ENCODE measurements at places on chromosomes 6 and 20.

GRCh38 chr20:944774-945410 lies 28.8 kb upstream of the ANGPT4 start:
- H3K4me3 ChIP-seq = no peak overlapping the region
- no peaks in the 10 kb centered on the region for H3K27me3 ChIP-seq
- H3K27ac ChIP-seq = peak overlapping the region; percentile 53
- H3K4me1 ChIP-seq = peaks cover 4% of the 10 kb centered on the region
- H3K36me3 ChIP-seq = no peaks in the 10 kb centered on the region
- peak; percentile 87 for DNase-seq

- H3K36me3 ChIP-seq = no peaks in the 10 kb centered on the region
- H3K27ac ChIP-seq = no peak overlapping the region
- no peak overlapping the region for H3K4me3 ChIP-seq
- DNase-seq = no peak
Measured at GRCh38 chr20:31473331-31474096, 1.4 kb downstream of the DEFB124 start.

DNA sequence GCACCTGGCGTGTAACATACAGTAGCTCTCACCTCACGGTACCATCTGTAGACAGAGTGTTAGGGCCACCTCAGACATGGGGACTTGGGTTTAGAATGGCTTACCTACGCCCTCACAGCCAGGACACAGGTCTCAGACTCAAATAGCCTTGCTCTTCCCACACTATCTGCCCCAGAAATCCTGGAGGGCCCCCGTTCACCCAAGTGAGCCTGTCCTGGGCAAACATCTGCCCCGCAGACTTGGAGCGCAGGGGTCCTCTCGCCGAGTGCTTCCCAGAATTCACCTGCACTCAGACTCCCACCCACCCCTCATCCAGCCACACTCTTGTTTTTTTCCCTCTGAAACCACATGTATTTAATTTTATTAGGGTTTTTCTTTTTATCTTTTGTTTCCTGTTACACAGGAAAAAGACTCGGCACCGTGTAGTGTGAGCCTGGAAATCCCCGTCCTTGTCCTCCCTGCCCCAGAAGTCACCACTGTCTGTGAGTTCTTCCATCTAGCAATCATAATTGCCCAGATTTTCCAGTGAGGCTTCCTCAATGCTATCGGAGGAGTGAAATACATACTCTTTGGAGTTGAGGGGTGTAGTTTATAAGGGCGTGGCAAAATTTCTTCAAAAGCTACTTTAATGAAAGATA lies 17.1 kb upstream of the MAP1LC3A start:
- no peak overlapping the region for H3K4me3 ChIP-seq

GRCh38 chr6:16882230-16882629 lies 121.0 kb upstream of the ATXN1 start:
- H3K36me3 ChIP-seq = no peaks in the 10 kb centered on the region
- H3K4me1 ChIP-seq = no peaks in the 10 kb centered on the region
- DNase-seq = no peak
- no peak overlapping the region for H3K4me3 ChIP-seq

GRCh38 chr6:95690328-95690727 lies 113.0 kb downstream of the MANEA start:
- no peak overlapping the region for H3K4me3 ChIP-seq
- H3K27ac ChIP-seq = no peak overlapping the region
- no peak for DNase-seq
- no peaks in the 10 kb centered on the region for H3K4me1 ChIP-seq

- H3K27me3 ChIP-seq = no peaks in the 10 kb centered on the region
- no peaks in the 10 kb centered on the region for H3K4me1 ChIP-seq
- no peaks in the 10 kb centered on the region for H3K36me3 ChIP-seq
- H3K4me3 ChIP-seq = no peak overlapping the region
- H3K27ac ChIP-seq = no peak overlapping the region
Measured at GRCh38 chr20:51871943-51872342, 69.6 kb upstream of the SALL4 start.

- no peaks in the 10 kb centered on the region for H3K36me3 ChIP-seq
- no peak for DNase-seq
- no peaks in the 10 kb centered on the region for H3K4me1 ChIP-seq
- H3K27ac ChIP-seq = no peak overlapping the region
Measured at GRCh38 chr20:17725094-17725835, 25.5 kb downstream of the BANF2 start.

GRCh38 chr20:45318386-45318939 lies 10.4 kb upstream of the MATN4 start:
- H3K27me3 ChIP-seq = no peaks in the 10 kb centered on the region
- no peaks in the 10 kb centered on the region for H3K36me3 ChIP-seq
- DNase-seq = no peak
- H3K27ac ChIP-seq = no peak overlapping the region
- H3K4me1 ChIP-seq = no peaks in the 10 kb centered on the region
- no peak overlapping the region for H3K4me3 ChIP-seq

- peaks cover 3% of the 10 kb centered on the region for H3K4me1 ChIP-seq
- H3K36me3 ChIP-seq = no peaks in the 10 kb centered on the region
- H3K27me3 ChIP-seq = no peaks in the 10 kb centered on the region
- no peak overlapping the region for H3K27ac ChIP-seq
- no peak overlapping the region for H3K4me3 ChIP-seq
- peak; percentile 14 for DNase-seq
Measured at GRCh38 chr6:15623276-15624116, 39.3 kb downstream of the DTNBP1 start.

- peak; percentile 24 for DNase-seq
- no peak overlapping the region for H3K4me3 ChIP-seq
- H3K27me3 ChIP-seq = no peaks in the 10 kb centered on the region
- no peak overlapping the region for H3K27ac ChIP-seq
- no peaks in the 10 kb centered on the region for H3K36me3 ChIP-seq
- H3K4me1 ChIP-seq = no peaks in the 10 kb centered on the region
Measured at GRCh38 chr6:108798670-108799353, 49.4 kb upstream of the ARMC2 start.

GRCh38 chr20:36919715-36920333 lies 31.7 kb downstream of the SAMHD1 start:
- no peaks in the 10 kb centered on the region for H3K27me3 ChIP-seq
- H3K4me3 ChIP-seq = no peak overlapping the region
- no peak overlapping the region for H3K27ac ChIP-seq
- no peaks in the 10 kb centered on the region for H3K36me3 ChIP-seq
- DNase-seq = peak; percentile 59
- no peaks in the 10 kb centered on the region for H3K4me1 ChIP-seq

GRCh38 chr6:39387785-39388184 lies 65.3 kb upstream of the KCNK16 start:
- no peak overlapping the region for H3K4me3 ChIP-seq
- H3K36me3 ChIP-seq = no peaks in the 10 kb centered on the region
- no peaks in the 10 kb centered on the region for H3K27me3 ChIP-seq
- DNase-seq = no peak
- no peak overlapping the region for H3K27ac ChIP-seq

GRCh38 chr20:3382836-3383235 lies 24.6 kb downstream of the DNAAF9 start:
- no peaks in the 10 kb centered on the region for H3K27me3 ChIP-seq
- no peak overlapping the region for H3K27ac ChIP-seq
- no peaks in the 10 kb centered on the region for H3K4me1 ChIP-seq
- H3K4me3 ChIP-seq = no peak overlapping the region

GRCh38 chr20:43003318-43003944 lies 186.3 kb downstream of the PTPRT start:
- no peak for DNase-seq
- H3K27ac ChIP-seq = no peak overlapping the region
- H3K4me1 ChIP-seq = no peaks in the 10 kb centered on the region
- no peak overlapping the region for H3K4me3 ChIP-seq

- no peak overlapping the region for H3K27ac ChIP-seq
- H3K36me3 ChIP-seq = peaks cover 5% of the 10 kb centered on the region
- DNase-seq = no peak
- no peak overlapping the region for H3K4me3 ChIP-seq
Measured at GRCh38 chr20:48672324-48672723, 155.5 kb downstream of the PREX1 start.

DNA sequence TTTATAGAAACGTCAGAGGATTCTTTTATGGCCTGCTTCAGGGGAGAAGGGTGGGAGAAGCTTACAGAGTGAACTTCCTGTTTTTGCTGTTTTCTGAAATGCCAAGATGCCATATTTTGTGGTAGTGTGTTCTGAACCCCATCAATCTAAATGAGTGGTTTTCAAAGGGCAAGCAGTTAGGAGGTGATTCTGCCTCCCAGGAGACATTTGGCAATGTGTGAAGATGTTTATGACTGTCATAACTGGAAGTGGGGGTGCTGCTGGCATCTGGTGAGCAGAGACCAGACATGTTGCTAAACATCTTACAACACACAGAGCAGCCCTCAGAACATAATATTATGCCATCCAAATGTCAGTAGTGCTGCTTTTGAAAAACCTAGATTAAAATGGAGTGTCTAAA lies 6.0 kb upstream of the PRL start:
- H3K4me3 ChIP-seq = no peak overlapping the region
- H3K36me3 ChIP-seq = no peaks in the 10 kb centered on the region
- H3K27ac ChIP-seq = no peak overlapping the region
- no peaks in the 10 kb centered on the region for H3K4me1 ChIP-seq
- H3K27me3 ChIP-seq = no peaks in the 10 kb centered on the region
- DNase-seq = no peak

DNA sequence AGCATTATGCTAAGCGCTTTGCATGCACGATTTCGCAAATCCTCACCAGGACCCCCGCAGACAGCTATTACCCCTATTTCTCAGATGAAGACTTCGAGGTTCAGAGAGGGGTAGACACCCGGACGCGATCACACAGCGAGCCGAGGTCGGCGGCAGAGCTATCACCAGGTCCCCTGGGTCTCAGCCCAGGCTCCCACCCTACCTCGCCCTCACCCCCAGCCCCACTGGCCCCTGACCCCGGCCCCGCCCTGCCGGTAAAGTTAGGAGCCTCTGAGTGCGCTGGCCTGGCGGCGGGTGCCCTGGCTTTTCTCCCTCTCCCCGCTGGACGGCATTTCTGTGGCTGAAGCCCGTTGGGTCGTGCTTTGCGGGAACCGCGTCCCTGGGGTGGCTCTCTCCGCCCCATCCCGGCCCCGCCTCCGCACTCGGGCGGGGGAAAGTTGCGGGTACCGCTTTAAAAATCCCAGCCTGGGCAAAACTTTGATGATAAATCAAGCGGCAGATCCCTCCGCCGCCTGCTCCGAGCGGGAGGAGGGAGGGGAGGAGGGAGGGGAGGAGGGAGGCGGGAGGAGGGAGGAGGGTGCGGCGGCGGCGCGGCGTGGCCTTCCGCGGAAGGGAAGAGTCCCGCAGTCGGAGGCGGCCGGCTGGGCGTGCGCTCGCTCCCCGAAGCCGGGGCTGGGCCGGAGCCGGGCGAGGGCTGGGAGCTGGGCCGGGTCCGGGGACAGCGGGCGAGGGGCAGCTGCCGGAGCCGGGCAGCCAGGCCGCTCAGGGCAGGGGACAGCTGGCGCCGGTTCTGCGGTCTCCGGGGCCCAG lies at the start of gene VSTM2L:
Gene VSTM2L (plus strand): TSS at position 624 of the 810 bp plus-strand sequence. CDS start 224 bp downstream, outside the sequence.
- no peaks in the 10 kb centered on the region for H3K27me3 ChIP-seq
- no peak within 1 kb of the TSS for H3K27ac ChIP-seq
- H3K4me1 ChIP-seq = no peaks in the 10 kb centered on the region

- no peak overlapping the region for H3K27ac ChIP-seq
- H3K36me3 ChIP-seq = no peaks in the 10 kb centered on the region
- peaks cover 6% of the 10 kb centered on the region for H3K4me1 ChIP-seq
- H3K4me3 ChIP-seq = no peak overlapping the region
- no peaks in the 10 kb centered on the region for H3K27me3 ChIP-seq
Measured at GRCh38 chr6:34027939-34028441, 117.9 kb downstream of the GRM4 start.

GRCh38 chr20:57665589-57665971 lies 44.2 kb downstream of the PMEPA1 start:
- H3K27ac ChIP-seq = no peak overlapping the region
- no peaks in the 10 kb centered on the region for H3K4me1 ChIP-seq
- no peak overlapping the region for H3K4me3 ChIP-seq
- H3K27me3 ChIP-seq = no peaks in the 10 kb centered on the region
- H3K36me3 ChIP-seq = no peaks in the 10 kb centered on the region

- H3K36me3 ChIP-seq = no peaks in the 10 kb centered on the region
- DNase-seq = no peak
- no peak overlapping the region for H3K27ac ChIP-seq
- H3K27me3 ChIP-seq = no peaks in the 10 kb centered on the region
- no peaks in the 10 kb centered on the region for H3K4me1 ChIP-seq
Measured at GRCh38 chr6:112416866-112417265, 69.7 kb downstream of the RFPL4B start.

GRCh38 chr6:27138837-27139755 lies 108.4 kb upstream of the PRSS16 start:
- DNase-seq = peak; percentile 99
- no peaks in the 10 kb centered on the region for H3K27me3 ChIP-seq
- H3K4me1 ChIP-seq = no peaks in the 10 kb centered on the region
- H3K27ac ChIP-seq = peak overlapping the region; percentile 53

DNA sequence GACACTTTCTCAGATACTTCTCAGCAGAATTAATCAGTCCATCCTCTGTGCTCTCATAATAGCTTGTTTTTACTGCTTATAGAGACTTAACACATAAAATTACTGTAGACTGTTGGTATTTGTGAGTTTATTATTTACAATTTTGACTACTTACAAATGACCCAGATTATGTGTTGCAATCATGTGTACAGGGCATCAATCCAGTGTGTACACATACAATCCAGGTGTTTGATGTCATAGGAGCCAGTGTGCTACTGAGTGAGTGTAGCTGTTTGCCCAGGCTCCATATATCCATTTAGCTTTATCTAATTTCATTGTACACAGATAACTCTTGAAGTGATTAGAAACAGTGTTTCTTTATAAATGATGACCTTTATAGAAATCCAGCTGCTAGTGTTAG lies 31.3 kb downstream of the TRMT11 start:
- DNase-seq = no peak
- peaks cover 2% of the 10 kb centered on the region for H3K36me3 ChIP-seq
- no peak overlapping the region for H3K4me3 ChIP-seq
- no peaks in the 10 kb centered on the region for H3K4me1 ChIP-seq

GRCh38 chr6:131858765-131859415 lies 51.1 kb downstream of the ENPP1 start:
- peak overlapping the region; percentile 25 for H3K27ac ChIP-seq
- peak; percentile 20 for DNase-seq
- peaks cover 4% of the 10 kb centered on the region for H3K4me1 ChIP-seq
- no peaks in the 10 kb centered on the region for H3K27me3 ChIP-seq
- H3K4me3 ChIP-seq = no peak overlapping the region
- H3K36me3 ChIP-seq = no peaks in the 10 kb centered on the region

DNA sequence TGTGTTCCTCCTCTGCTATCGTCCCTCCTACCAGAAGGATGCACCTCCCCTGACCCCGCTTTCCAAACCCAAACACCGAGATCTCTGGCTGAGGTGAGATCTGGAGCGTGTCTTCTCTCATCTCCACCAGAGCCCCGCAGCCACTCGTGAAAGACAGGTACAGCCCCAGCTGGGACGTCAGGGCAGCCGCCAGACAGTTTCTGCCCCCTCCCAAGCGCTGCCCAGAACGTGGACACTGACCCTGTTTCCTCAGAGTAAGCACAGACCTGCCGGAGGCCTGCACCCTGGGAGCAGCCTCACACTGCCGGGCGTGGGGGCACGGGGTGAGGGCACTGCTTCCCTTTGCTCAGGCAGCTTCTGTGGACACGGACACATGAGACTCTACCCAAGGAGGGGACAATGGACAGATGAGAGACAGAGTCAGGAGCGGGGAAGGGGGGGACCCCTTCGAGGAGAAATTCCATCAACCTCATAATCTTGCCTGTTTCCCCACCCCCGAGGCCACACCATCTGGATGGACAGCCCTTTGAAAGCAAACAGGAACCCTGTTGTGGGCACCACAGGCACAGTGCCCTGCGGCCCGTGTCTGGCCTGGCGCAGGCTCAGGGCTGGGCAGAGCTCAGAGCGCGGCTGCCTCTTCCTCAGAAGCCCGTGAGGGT lies 210.6 kb downstream of the DLL1 start:
- no peak for DNase-seq
- no peaks in the 10 kb centered on the region for H3K4me1 ChIP-seq
- no peaks in the 10 kb centered on the region for H3K36me3 ChIP-seq
- no peaks in the 10 kb centered on the region for H3K27me3 ChIP-seq
- peak overlapping the region; percentile 25 for H3K27ac ChIP-seq

Measured in mesendoderm (in vitro differentiated cells).